ENCODE measurements at places on chromosomes 13 and 19. TPM values are rescaled to one million over a fixed set of nuclear protein-coding genes. Genes with fewer than 3 reads are reported as not detected.

The INSL3 gene
- not detected for total RNA-seq

The LRRC8E gene
- 13.8 TPM for total RNA-seq

The C19orf73 gene
- total RNA-seq: 0.36 TPM

The LRP3 gene
- total RNA-seq: 37.0 TPM

The SYNGR4 gene
- total RNA-seq: not detected

The SIGLEC12 gene
- not detected for total RNA-seq

The FGF14 gene
- total RNA-seq: under 0.01 TPM

The LILRB4 gene
- not detected for total RNA-seq

The ERICH4 gene
- not detected for total RNA-seq

The VSIG10L gene
- 0.49 TPM for total RNA-seq

The MTUS2 gene
- 7.4 TPM for total RNA-seq

The ITGBL1 gene
- total RNA-seq: 89.6 TPM

The ADGRE1 gene
- total RNA-seq: not detected

The SCN1B gene
- total RNA-seq: 3.4 TPM

The ZNF222 gene
- 6.2 TPM for total RNA-seq

The MYPOP gene
- 1.6 TPM for total RNA-seq

The MEDAG gene
- 1.8 TPM for total RNA-seq

The RPL36 gene
- total RNA-seq: 198 TPM

The IGFL2 gene
- not detected for total RNA-seq

The LILRB1 gene
- not detected for total RNA-seq

The USF2 gene
- 64.4 TPM for total RNA-seq

The SIGLEC7 gene
- not detected for total RNA-seq

The ZC3H4 gene
- 21.3 TPM for total RNA-seq

The SYCN gene
- not detected for total RNA-seq

The APOC4 gene
- total RNA-seq: not detected

The GGN gene
- 1.2 TPM for total RNA-seq

The ATXN8OS gene
- not detected for total RNA-seq

The MYH14 gene
- not detected for total RNA-seq

The NLRP5 gene
- not detected for total RNA-seq

The PABPC3 gene
- total RNA-seq: 0.12 TPM

The MAMSTR gene
- 1.5 TPM for total RNA-seq

The CD79A gene
- not detected for total RNA-seq

The PRODH2 gene
- total RNA-seq: not detected

Measured in hair follicle dermal papilla cell (primary cell).